ENCODE measurements at places on chromosomes 5 and 9. TPM values are rescaled to one million over a fixed set of nuclear protein-coding genes. Genes with fewer than 3 reads are reported as not detected.

GRCh38 chr9:68546596-68547390, 6.1 kb upstream of the TMEM252 start:
- H3K36me3 ChIP-seq: no peaks in the 10 kb centered on the region
- no peaks in the 10 kb centered on the region for H3K27me3 ChIP-seq
- no peak overlapping the region for H3K4me3 ChIP-seq
- peak overlapping the region; percentile 29 for H3K27ac ChIP-seq
- no peak for DNase-seq
- peaks cover 14% of the 10 kb centered on the region for H3K4me1 ChIP-seq

GRCh38 chr9:38096238-38096805, 27.3 kb upstream of the SHB start:
- peak; percentile 27 for DNase-seq
- no peaks in the 10 kb centered on the region for H3K27me3 ChIP-seq
- H3K36me3 ChIP-seq: no peaks in the 10 kb centered on the region
- no peak overlapping the region for H3K27ac ChIP-seq
- no peak overlapping the region for H3K4me3 ChIP-seq

- DNase-seq: no peak
- no peak overlapping the region for H3K27ac ChIP-seq
- H3K36me3 ChIP-seq: peaks cover 4% of the 10 kb centered on the region
- H3K4me1 ChIP-seq: no peaks in the 10 kb centered on the region
- no peaks in the 10 kb centered on the region for H3K27me3 ChIP-seq
Observed at GRCh38 chr9:126432659-126433058, 106.0 kb downstream of the MVB12B start.

LEAP2 gene
- 0.36 TPM for total RNA-seq

WNT8A gene
- not detected for total RNA-seq

DNA sequence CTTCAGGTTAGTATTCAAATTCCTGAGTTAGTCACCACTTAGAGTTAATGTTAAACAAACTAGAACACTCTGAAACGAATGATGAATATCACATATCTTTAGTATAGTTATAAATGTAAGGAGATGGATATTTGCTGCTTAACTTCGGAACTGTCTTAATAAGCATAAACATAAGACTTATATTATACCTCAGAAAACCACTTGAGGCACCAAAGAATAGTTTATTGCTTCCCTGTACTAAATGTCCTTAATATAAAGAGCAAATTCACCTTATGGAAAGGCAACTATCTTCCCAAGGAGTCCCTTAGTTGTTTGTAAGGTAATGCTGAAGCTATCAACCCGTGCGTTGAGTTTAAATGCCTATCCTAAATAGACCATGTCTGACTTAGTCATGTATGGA, 300.0 kb upstream of the ADAMTSL1 start:
- DNase-seq: no peak
- H3K36me3 ChIP-seq: no peaks in the 10 kb centered on the region
- H3K27me3 ChIP-seq: no peaks in the 10 kb centered on the region
- no peak overlapping the region for H3K27ac ChIP-seq
- H3K4me3 ChIP-seq: no peak overlapping the region

- no peaks in the 10 kb centered on the region for H3K4me1 ChIP-seq
- no peak overlapping the region for H3K27ac ChIP-seq
- no peaks in the 10 kb centered on the region for H3K36me3 ChIP-seq
- DNase-seq: peak; percentile 26
- H3K4me3 ChIP-seq: no peak overlapping the region
Observed at GRCh38 chr9:134971196-134971595, 53.5 kb upstream of the FCN1 start.

GRCh38 chr5:71782393-71782770, 63.3 kb downstream of the CARTPT start:
- no peak overlapping the region for H3K27ac ChIP-seq
- peak overlapping the region; percentile 32 for H3K4me3 ChIP-seq
- no peaks in the 10 kb centered on the region for H3K27me3 ChIP-seq
- DNase-seq: no peak
- no peaks in the 10 kb centered on the region for H3K36me3 ChIP-seq
- peaks cover 16% of the 10 kb centered on the region for H3K4me1 ChIP-seq

GRCh38 chr5:67378256-67378655, 181.7 kb upstream of the CD180 start:
- no peak overlapping the region for H3K4me3 ChIP-seq
- no peaks in the 10 kb centered on the region for H3K36me3 ChIP-seq
- no peak for DNase-seq
- no peaks in the 10 kb centered on the region for H3K4me1 ChIP-seq
- H3K27ac ChIP-seq: no peak overlapping the region
- no peaks in the 10 kb centered on the region for H3K27me3 ChIP-seq

DNA sequence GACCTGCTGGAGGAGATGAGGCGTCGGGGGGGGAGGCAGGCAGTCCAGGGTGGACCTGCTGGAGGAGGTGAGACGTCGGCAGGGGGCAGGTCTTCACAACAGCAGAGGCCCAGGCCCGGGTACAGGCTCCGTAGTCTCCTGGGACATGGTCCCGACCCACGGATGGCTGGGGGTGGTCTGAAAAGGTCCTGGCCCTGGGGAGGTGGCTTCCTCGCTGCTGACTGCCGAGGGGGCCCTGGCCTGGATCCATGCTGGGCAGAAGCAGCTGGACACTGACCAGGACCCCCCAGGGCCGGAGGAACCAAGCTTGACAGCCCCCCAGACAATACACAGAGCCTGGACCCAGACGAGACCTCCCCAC, 8.5 kb downstream of the EGFL7 start:
- H3K36me3 ChIP-seq: no peaks in the 10 kb centered on the region
- DNase-seq: no peak
- peaks cover 2% of the 10 kb centered on the region for H3K27me3 ChIP-seq

DNA sequence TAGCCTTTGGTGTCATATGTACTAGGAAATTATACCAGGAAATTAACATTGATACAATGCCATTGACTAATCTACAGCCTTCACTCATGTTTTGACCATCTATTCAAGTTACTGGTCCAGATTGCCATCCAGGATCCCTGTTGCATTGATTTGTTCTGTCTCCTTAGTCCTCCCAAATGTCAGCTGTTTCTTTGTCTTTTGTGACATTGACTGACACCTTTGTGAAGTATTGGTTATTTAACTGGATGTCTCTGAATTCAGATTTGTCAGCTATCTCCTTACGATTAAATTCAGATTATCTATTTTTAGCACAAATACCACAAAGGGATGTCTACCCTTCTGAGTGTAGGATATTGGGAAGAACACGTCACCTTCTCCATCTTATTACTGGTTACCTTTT, 73.7 kb upstream of the CTNND2 start:
- no peak for DNase-seq
- no peak overlapping the region for H3K27ac ChIP-seq
- no peaks in the 10 kb centered on the region for H3K36me3 ChIP-seq
- no peaks in the 10 kb centered on the region for H3K4me1 ChIP-seq

- DNase-seq: no peak
Observed at GRCh38 chr5:75239681-75240080, 3.0 kb upstream of the ANKRD31 start.

DNA sequence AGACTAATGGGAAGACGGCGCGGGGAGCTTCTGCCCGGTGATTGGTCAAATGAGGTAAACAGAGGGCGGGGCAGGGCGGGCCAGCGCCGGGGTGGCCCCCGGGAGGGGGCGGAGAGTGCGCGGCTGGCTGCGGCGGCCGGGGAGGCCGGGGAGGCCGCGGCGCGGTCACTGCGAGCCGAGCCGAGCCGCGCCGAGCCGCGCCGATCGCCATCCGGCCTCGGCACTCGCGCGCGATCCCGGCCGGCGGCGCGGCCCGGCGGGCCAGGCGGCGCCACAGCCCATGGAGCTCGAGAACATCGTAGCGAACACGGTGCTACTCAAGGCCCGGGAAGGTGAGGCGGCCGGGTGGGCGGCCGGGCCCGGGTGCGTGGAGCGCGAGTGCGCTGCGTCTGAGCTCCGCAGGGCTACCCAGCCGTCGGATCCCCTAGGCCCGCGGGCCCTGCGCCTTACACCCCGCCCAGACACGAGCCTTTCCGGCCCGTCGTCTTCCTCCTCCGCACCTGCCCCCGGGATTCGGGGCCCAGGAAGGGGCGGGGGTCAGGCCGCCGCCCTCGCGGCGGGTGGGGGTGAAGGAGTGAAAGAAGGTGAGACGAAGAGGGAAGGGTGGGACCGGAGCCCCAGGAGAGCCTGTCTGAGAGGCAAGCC, at the start of gene GRK6:
Gene GRK6, plus strand, starts transcription at position 111 of the 645 bp plus-strand sequence. Its CDS starts 170 bp downstream, at position 281.
- H3K36me3 ChIP-seq: peaks cover 13% of the 10 kb centered on the region
- H3K27me3 ChIP-seq: no peaks in the 10 kb centered on the region
- H3K4me1 ChIP-seq: peaks cover 36% of the 10 kb centered on the region
- peak; percentile 81 for DNase-seq

FBXW5 gene
- total RNA-seq: 202 TPM

IL33 gene
- total RNA-seq: 73.2 TPM

MAP1B gene
- total RNA-seq: 98.6 TPM

DNA sequence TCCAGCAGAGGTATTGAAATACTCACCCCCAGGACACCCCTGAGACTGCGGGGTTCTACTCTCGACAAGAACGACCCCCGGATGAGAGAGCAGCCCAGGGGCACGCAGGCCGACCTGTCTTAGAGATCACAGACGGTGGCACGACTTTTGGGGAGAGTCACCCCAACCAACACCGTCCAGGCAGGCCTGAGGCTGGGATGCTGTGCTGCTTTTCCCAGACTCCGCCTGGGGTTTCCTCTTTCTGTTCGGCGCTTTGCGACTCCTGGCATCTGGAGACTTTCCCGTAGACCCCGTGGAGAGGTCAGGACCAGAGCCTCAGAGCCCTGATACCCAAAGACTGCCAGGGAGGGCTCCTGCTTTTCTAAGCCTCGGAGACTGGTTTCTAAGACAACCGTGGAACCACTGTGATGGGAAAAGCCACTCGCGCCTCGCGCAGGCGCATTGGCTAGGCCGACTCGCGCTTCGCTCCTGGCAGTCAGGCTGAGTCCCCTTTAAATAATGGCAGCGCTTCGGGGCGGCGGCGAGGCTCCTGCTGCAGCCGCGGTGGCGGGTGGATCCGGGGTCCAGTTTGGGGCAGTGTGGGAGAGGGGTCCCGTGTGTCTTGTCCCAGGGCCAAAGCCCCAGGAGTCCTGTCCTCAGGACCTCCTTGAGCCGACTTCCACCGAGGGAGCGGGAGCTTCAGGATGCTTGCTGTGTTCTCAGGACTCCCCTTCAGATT, 484.0 kb downstream of the SPATA31A7 start:
- no peaks in the 10 kb centered on the region for H3K36me3 ChIP-seq
- no peak overlapping the region for H3K27ac ChIP-seq
- H3K4me1 ChIP-seq: no peaks in the 10 kb centered on the region
- no peaks in the 10 kb centered on the region for H3K27me3 ChIP-seq
- DNase-seq: no peak

DPM2 gene
- 10.2 TPM for total RNA-seq

DNA sequence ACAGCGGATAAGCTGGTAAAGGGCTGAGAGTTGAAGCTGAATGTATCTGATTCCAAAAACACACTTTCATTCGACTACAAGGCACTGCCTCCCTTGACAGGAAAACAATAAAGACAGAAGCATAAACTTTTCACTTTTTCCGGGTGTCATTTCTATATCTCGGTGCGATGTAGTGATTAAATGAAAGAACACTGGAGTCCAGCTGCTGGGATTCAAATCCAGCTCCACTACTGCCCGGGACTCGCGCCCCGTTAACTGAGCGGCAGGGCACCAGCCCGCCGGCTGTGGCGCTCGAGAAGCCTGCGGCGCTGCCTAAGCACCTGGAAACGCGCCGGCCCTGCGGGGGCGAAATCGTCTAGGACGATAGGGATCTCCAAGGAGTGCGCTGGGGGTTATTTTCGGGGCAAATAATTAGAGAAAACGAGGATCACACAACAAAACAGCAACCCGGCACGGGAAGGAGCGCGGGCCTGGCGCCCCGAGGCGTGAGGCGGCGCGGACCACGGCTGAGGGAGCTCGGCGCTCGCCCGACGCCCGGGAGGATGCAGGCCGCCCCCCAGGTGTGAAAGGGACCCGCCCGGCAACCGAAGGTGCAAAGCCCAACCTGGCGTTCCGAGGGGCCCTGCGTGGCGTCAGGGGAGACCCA, 837 bp downstream of the UIMC1 start:
- H3K27me3 ChIP-seq: no peaks in the 10 kb centered on the region
- peak overlapping the region; percentile 98 for H3K27ac ChIP-seq
- peak; percentile 87 for DNase-seq
- no peaks in the 10 kb centered on the region for H3K36me3 ChIP-seq

- H3K36me3 ChIP-seq: no peaks in the 10 kb centered on the region
- DNase-seq: no peak
- no peaks in the 10 kb centered on the region for H3K4me1 ChIP-seq
- no peak overlapping the region for H3K27ac ChIP-seq
- no peaks in the 10 kb centered on the region for H3K27me3 ChIP-seq
Observed at GRCh38 chr5:42020788-42021530, 95.9 kb downstream of the FBXO4 start.

DNA sequence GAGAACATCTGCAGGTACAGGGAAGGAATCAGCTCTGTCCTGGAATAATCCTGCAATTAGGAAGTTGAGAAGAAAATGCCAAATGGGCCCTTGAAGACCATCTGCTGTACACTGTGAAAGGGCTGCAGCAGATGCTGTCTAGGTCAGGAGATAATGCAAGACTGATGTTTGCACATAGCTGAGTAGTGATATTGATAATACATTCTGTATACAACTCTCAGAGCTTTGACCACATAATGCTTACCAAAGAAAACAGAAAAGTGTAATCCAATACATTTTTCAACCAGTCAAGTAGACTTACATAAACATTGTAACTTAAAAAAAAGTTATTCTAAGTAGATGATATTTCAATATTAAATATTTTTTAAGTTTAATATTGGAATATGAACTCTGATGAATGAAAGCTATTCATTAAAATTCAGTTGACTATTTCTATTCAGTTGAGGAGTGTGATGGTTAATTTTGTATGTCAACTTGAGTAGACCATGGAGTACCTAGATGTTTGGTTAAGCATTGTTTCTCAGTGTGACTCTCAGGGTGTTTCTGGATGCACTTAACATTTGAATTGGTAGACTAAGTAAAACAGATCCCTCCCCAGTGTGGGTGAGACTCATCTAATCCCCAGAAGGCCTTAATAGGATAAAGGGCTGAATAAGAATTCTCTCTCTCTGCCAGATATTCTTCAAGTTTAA, 380.1 kb upstream of the PRR16 start:
- H3K27me3 ChIP-seq: no peaks in the 10 kb centered on the region
- H3K36me3 ChIP-seq: no peaks in the 10 kb centered on the region
- no peaks in the 10 kb centered on the region for H3K4me1 ChIP-seq

SLC23A1 gene
- total RNA-seq: not detected

All from sigmoid colon (tissue), 7 donors.